ENCODE measurements at places on chromosomes 2 and 18. TPM values are rescaled to one million over a fixed set of nuclear protein-coding genes. Genes with fewer than 3 reads are reported as not detected.

Gene DNER
- total RNA-seq, result 0.15 TPM

Gene PLCD4
- total RNA-seq, result 0.71 TPM

DNA sequence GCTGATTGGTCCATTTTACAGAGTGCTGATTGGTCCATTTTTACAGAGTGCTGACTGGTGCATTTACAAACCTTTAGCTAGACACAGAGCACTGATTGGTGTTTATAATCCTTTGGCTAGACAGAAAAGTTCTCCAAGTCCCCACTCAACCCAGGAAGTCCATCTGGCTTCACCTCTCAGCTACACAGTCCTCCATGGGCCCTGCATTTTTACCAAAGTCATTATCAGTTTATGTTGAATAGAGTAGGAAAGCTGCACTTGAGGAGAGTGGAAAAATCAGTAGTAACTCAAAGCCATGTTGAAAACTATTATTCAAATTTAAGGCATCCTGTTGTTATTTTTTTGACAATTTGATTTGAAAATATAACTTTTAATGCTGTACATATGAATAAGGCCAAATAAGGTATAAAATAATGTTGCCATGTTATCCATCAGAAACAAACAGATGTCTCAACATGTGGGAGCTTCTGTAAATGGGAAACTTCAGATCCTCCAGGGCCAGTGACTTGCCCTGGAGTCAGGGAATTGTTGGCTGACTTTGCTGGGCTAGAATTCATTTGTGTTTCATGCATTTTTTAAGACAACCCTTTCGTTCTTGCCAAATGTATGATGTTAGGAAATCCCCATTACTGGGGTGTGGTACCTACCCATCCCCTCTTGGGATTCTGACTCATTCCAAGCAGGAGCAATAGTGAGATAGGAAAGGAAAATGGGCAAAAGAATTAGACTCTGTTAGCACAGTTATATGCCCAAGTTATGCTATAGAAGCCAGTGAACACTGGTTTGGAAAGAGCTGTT lies 37.8 kb upstream of the CCDC195 start:
- no peak overlapping the region for H3K4me3 ChIP-seq
- no peak overlapping the region for H3K27ac ChIP-seq

Gene LAMA3
- 0.08 TPM for total RNA-seq

Gene SRD5A2
- total RNA-seq, result not detected

DNA sequence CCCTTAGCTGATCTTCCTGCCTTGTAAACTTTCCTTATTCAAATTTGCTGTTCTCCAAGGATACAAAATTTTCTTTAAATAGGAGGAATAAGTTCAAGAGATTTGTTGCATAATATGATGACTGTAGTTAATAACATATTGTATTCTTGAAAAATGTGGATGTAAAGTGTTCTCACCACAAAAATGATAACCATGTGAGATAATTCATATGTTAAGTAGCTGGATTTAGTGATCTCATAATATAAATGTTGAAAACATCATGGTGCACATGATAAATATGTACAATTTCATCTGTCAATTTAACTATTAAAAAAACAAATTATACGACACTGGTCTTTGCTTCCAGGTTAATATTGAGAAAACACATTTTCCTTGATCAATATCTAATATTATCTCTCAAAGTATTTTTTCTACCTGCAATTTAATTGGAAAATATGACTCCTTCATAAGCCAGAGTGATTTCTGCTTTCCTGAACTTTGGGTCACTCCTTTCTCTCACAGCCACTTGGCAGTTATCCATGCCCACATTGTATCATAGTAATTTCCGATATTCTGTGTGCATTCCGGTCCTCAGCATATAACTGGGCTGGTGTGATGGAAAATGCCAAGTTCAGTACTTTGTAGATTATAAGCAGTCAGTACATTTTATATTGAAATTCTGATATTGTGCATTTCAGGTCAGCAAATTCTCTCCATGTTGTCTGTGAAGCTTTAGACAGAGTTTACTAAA lies 152.6 kb downstream of the GULP1 start:
- H3K27me3 ChIP-seq, result no peaks in the 10 kb centered on the region
- H3K4me3 ChIP-seq, result no peak overlapping the region
- H3K27ac ChIP-seq, result no peak overlapping the region
- DNase-seq, result no peak
- no peaks in the 10 kb centered on the region for H3K4me1 ChIP-seq

GRCh38 chr2:233708942-233709341 lies 3.8 kb upstream of the UGT1A5 start:
- no peaks in the 10 kb centered on the region for H3K27me3 ChIP-seq
- no peak overlapping the region for H3K4me3 ChIP-seq
- H3K27ac ChIP-seq, result no peak overlapping the region
- no peaks in the 10 kb centered on the region for H3K36me3 ChIP-seq

Gene TXNDC2
- 0.06 TPM for total RNA-seq

DNA sequence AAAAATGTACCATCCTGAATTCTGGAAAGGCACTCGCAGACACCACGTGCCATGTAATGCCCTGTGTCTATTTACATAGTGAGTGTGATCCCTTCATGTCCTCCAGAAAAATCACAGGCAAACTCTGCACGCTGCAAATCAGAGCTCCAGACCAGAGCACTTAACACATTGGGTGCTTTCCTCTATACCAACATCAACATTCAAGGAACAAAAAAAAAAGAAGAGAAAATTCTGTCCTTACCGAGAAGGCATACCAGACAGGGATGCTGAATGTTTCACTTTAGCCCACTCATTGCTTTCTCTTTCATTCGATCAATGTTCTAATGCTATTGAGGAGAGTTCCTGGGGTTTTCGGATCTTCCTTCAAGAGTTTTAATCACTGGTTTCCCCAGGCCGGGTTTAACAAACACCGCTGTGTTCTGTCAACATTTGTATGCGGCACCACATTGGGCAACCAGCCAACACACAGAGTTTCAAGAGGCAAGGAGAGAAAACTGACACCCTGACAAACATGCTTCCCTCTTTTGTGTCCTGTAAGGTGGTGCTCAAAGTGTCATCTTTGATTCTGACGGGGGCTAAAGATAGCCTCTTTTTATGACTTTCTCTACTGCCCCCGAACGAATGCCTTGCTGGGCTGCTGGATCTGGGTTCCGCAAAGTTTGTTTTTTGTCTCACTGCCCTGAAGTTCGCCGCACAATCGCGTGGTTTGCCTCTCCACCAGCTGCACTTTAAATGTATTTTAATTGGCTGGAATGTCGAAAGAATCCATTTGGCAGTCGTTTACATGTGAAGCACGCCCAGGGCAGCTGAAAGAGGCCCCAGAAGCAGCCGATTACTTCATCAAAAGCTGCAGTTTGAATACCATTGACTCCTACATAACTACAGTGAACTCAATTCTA lies 106.4 kb upstream of the NCKAP5 start:
- no peaks in the 10 kb centered on the region for H3K36me3 ChIP-seq
- peak; percentile 54 for DNase-seq
- H3K4me3 ChIP-seq, result peak overlapping the region; percentile 8

Gene CNDP1
- total RNA-seq, result not detected

DNA sequence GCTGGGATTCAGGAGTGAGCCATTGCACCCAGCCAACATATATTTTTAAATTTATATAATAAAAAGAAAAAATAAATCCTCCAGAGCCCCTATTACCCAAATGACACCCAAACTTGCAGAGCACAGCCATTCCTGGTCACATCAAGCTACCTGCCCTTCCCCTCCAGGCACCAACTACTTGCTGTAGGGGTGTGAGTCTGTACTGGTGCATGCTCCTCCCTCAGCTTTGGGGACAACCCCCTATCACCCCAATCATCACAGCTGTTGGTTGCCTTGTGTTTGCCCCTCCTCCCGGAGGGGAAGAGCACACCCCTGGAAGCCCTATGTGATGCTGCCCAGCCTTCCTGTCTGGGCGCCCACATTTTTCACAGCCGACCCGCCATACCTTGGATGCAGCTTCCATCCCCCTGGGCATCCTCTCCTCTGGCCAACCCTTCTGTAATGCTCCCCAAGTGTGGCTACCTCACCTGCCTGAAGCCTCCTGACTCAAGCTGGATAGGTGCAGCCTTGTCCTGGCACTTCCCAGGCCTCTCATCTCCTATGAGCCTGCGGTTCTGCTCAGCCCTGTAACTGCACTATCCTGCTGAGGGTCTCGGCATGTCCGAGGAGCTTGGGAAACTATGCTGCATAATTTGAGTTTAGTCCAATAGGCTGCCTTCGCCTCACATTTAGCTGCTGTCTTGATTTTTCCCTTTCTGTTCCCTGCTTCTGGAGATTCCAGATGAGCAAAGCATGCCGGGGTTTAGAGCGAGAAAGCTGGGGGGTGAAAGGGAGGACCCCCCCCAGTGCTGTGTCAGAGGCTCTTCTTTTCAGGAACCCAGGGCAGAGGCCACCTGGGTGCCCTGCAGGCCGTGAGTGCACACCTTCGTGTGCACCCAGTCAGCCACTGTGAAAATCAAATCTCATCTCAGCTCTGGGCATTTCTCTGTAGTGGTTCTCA lies 27.2 kb downstream of the CHST10 start:
- no peak overlapping the region for H3K4me3 ChIP-seq
- H3K27me3 ChIP-seq, result no peaks in the 10 kb centered on the region
- no peaks in the 10 kb centered on the region for H3K4me1 ChIP-seq
- H3K36me3 ChIP-seq, result no peaks in the 10 kb centered on the region
- no peak for DNase-seq
- no peak overlapping the region for H3K27ac ChIP-seq
